ENCODE measurements at places on chromosomes 11 and 22.

DNA sequence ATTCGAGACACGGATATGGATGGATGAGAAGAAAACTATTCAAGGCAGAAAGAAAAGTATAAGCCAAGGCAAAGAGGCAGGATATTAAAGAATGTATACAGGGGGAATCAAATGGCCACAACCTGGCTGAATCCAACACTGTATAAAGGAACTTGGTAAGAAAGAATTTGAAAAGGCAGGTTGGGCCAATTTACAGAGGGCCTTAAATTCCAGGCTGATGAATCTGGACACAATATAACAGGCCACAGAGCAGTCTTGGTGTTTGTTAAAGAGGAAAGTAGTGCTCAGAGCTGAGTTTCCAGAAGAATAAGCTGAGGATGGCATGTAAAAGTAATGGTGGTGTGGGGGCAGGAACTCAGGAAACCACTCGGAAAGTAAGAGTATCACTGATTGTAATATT lies 72.3 kb upstream of the POU2AF2 start:
- DNase-seq = no peak

GRCh38 chr11:134665188-134665535 lies 253.1 kb upstream of the B3GAT1 start:
- no peak for DNase-seq

GRCh38 chr11:30310623-30311022 lies 12.3 kb upstream of the ARL14EP start:
- DNase-seq = no peak

DNA sequence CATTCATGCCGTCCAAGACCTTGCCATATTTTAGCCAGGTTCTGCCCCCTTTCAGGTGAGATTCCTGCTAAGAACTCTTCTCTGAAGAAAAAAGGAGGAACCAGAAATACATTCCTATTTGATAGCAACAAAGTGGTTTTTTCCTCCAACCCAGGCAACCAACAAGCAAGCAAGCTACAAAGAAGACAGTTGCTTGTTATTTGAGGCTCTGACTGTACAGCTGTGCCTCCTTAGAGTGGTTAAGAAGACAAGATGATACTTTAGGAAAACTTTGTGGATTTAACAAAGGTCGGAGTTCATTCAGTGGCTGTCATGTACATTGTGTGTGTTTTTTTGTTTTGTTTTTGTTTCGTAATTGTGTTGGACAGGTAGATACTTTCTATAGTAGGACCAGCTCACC lies 21.7 kb downstream of the TEAD1 start:
- DNase-seq = no peak

GRCh38 chr22:27046086-27046485 lies 388.7 kb downstream of the MIAT start:
- DNase-seq = no peak

DNA sequence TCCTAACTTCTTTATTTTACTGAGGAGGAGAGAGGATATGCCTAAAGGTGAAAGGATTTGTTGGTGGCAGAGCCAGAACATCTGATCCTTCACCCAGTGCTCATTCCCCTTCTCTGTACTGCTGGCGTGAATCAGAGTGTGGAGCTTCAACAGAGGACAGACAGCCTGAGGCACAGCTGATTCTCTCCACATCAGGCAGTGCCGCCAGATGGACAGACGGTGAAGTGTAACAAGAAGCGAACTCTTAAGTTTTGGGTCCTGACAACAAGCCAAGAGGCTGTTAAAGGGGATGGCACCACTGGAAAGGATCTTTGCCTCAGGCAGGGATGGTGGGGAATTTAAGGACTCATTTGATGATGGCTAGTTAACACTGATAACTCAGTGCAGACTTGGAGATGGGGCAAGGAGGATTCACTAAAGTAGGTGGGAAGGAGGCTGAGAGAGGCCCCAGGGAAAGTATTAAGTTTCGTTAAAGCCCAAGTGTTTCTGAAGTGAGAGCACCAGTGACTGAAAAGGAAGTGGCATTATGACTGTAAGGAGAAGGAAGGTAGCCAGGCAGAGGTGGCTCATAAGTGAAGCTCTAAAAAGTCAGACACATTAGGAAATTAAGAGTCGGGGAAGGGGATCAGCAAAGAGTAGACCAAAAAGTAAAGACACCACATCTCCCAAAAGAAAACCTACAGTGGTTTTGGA lies 81.3 kb downstream of the CLPB start:
- peak; percentile 46 for DNase-seq

DNA sequence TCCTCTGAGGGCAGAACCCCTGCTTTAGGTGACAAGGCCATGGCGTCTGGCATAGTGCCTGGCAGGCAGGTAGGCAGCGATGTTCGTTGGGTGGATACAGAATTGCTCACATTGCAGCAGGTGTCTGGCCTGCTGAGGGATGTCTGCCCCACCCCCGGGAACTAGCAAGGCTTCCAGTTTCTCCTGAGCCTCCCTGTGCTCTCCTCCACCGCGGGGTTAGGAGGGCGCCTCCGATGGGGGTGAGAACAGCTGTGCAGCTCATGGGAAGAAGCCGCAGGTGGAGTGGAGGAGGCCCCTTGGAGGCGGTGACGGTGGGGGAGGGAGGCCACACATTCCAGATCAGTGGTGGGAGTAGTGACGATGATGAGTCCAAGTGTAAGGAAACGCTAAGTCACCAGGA lies 48.3 kb upstream of the JAM3 start:
- no peak for DNase-seq

DNA sequence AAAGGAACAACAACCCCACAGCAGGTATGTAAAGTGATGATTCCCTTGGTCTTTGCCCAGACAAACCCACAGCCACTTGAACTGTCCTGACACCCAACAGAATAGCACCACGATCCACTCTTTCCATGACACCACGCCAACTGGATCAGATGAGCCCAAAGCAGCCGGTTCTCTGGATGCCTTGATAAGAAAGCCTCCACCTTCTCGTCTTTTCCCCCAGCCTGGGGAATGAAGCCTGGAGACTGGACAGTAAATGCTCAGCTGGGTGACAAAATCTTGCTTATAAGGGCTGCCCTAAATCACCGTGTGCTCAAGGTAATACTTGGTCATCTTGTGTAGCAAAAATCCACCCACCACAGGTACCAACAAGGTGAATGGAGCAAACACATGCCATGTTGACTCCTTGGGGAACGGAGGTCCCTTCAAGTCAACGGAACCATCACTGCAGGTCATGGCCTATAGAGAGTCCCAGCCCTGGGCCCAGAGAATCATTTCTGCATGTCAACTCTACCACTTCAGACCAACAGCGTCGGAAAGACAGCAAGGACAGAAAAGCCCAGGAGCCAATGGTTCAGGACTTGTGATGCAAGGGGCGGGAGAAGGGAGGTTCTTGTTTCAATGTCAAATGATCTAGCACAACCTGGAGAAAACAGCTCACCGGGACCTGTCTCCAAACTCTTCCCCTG lies 2.2 kb upstream of the MYO18B start:
- DNase-seq = no peak

- peak; percentile 60 for DNase-seq
Observed at GRCh38 chr11:86672007-86672621, at the start of gene ME3. TSS of gene ME3 (minus strand) at chr11:86672616.

DNA sequence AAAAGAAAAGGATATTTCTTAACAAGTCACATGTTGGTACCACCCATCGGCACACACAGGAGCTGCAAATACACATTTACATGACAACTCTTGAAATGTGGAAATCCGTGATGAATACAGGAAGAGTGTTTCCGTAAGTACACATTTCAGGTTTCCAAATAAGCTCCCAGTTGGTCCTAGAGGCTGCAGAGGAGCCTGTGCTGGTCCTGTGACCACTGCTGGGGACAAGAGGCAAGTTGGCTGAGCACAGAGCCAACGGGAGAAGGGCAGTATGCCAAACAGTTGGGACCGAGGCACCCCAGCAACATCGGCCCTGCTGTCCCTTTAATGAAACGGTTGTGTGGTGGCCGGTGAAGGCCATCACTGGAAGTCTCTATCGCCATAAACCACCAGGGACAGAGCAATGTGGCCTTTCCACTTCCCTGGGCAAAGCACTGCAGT lies 38.5 kb upstream of the ARFGAP3 start:
- DNase-seq = no peak

DNA sequence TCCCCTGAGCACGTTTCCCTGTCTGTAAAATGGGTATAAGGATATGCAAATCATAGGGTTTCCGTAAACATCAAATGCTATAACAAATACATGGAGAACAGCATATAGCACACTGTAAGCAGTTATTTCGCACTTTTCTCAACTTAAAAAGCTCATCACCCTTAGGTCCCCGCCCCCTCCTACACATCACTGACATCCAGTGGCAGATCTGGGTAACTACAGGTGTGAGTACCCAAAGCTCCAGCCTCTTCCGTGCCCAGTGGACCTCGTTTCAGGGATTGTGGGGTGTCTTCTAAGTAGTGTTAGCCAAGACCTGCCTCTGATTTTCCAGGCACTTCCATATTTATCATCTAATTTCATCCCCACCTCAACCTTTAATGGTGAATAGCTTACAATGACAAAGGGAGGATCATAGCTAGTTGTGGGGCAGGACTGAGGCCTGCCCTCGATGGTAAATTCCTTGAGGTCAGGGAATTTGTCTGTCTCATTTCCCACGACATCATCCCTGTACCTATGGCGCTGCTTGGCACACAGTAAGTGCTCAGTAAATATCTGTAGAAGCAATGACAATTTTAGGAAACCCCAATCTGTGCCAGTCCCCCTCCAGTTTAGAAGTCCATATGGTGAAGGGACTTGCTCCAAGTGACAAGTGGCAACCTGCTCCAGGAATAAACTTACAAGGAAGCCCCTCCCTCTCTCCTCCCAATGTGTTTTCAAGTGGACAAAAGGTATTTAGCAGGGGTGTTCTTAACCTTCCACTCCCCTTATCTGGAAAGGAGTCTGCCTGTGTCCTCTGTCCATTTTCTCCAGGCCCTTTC lies 340.5 kb downstream of the TENM4 start:
- DNase-seq = no peak

GRCh38 chr11:128733440-128734102 lies 39.7 kb downstream of the FLI1 start:
- no peak for DNase-seq

GRCh38 chr11:34236572-34236971 lies 121.2 kb downstream of the ABTB2 start:
- DNase-seq = no peak

DNA sequence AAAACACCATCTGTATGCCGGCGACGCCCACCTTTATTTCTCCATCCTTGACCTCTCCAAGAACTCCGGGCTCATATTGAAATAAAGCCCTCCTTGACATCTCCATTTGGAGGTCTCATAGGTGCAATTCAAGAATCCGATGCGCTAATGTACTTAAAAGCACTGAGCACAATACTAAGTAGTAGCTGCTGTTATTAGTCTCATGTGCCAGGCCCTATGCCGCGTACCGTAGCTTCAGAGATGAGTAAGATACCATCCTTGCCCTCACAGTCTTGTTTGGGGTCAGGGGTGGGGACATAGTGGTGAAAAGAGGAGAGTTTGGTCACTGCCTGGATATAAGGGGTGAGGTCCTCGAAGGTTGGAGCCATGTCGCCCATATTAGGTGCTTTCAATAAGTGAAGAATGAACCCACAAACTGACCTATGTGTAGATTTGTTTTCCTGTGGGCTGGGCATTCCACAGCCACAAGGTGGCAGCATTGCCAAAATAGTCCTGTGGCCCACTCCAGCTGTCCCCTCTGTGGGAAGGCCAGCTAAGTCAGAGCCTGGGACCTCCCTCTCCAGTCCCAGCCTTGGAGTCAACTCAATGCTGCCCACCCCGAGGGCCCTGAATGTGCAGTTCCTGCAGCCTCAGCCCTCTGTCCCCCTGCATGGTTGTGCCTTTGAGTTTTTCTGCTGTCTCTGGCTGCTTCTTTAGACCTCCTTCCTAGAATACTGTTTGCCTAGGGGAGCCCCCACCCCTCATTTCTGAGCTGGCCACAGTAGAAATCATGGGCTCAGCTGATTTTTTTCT lies 6.5 kb downstream of the DCPS start:
- DNase-seq = no peak

DNA sequence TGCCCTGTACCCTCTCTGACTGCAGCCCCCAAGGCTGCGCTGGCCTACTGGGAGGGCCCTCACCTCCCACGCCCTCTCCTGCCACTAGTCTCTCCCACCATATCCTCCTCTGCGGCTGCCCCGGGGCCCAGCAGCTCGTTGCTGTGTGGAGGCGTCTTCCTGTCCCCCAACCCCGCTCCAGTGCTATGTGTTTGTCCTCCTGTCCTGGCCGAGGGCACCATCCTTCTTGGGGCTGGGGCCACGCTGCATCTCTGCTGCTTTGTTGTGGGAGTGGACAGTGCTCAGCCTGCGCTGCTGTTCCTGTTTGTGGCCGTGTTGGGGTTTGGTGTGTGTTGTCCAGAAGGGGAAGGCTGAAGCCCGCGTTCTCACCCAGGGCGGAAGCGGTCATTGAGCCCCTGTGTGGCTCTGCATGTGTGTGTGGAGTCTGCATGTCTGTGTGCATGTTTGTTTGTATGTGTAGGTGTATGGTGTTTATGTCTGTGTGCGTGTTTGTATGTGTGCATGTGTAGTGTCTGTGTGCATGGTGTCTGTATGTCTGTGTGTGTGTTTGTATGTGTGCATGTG lies 15.7 kb downstream of the TPCN2 start:
- DNase-seq = no peak

GRCh38 chr11:112394304-112394703 lies 133.6 kb upstream of the PLET1 start:
- no peak for DNase-seq
